ENCODE measurements at places on chromosomes 11 and 22. TPM values are rescaled to one million over a fixed set of nuclear protein-coding genes. Genes with fewer than 3 reads are reported as not detected.

Gene SC5D
- total RNA-seq: 54.3 TPM

Gene CRYAB
- total RNA-seq: not detected

Gene WBP2NL
- 10.1 TPM for total RNA-seq

- no peak for DNase-seq
Measured at GRCh38 chr22:38290347-38290746, 17.5 kb upstream of the TMEM184B start.

- DNase-seq: no peak
Measured at GRCh38 chr11:77596626-77597025, 6.9 kb downstream of the AQP11 start.

Data from B cell (primary cell).